CD4-positive, alpha-beta T cell treated with Interleukin-21 for 1 hour (primary cell): ENCODE measurements at places on chromosomes 3 and 15.

DNA sequence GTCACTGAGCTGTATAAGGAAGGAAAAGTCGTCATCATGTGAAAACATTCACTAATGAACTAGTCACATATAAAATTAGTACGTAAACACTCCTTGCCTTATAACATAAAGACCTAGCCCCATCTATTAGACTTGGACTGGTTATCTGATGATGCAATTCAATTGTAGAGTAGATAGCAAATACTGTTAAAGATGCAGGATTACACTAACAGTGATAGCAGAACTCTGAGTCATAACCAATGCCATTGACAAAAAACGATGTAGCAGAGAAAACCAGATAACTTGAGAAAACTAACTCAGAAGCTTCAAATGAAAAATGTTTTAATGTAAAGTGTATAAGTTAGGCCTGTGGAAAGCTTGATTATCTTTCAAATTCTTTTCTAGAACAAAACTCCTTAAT lies 132.2 kb downstream of the WDR72 start:
- no peak for DNase-seq

DNA sequence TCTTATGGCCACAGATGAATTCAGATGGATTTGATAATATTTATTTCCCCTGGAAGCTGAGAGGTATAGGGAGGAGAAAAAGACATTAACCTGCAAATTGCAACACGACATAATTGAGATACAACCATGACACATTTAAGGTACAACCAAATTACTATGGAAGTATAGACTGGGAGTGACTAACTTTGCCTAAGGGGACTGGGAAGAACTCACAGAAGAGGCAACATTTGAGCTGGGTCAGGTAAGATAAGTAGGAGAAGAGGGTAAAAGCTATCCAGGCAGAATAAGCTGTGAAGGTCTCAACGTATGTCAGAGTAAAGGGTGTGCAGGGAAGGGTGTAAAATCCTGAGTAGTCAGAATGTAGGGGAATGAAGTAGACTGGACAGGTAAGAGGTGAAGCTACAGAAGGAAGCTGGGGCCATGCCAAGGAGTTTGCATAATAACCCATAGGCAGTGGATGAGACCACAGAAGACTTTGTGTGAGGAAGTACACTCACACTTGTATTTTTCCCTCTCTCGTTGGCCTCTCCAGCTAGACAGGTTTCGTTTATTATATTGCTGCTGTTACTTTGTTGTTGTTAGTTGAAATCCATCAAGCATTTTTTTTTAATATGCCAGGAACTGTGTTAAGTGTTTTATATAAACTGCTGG lies 28.0 kb upstream of the PTX3 start:
- DNase-seq: no peak

DNA sequence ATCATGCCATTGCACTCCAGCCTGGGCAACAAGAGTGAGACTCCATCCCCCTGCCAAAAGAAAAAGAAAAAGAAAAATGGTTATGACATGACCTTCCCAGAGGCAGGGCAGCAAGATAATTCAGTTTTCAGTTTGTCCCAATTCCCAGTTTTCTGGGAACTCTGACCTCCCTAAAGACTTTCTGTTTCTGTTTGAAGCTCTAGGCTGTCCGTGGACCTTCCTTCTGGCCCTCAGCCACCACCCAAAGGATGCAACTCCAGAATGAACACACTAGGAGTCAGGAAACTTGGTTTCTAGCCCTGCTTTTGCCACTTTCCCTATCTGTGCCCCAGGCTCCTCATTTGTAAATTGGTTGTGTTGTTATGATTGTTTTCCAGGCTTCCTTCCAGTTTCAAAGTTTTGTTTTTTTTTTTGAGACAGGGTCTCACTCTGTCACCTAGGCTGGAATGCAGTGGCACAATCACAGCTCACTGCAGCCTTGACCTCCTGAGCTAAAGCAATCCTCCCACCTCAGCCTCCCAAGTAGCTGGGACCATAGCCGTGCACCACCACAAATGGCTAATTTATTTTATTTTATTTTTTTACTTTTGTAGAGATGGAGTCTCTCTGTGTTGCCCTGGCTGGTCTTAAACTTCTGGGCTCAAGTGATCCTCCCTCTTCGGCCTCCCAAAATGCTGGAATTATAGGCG lies 68.6 kb downstream of the CDC25A start:
- DNase-seq: no peak

DNA sequence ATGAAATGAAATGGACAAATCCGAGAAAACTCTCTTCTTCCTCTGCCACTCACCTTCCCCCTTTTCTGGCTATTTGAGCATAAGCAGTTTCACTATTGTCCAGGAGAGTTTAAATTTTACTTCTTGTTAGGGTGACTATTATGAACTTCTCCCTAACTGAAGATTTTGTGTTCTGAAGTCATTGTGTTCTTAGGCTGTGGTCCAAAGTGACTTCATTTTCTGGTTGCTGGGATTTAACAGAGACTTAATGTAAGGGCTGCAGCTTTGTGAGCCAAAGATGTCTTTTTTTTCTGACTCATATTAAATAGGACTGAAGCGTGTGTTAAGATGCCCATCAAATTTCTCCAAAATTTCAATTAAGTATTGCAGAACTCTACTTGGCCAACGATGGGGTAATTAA lies 46.5 kb upstream of the FSTL1 start:
- no peak for DNase-seq

GRCh38 chr3:42685891-42686820 lies 819 bp downstream of the KLHL40 start:
- no peak for DNase-seq

DNA sequence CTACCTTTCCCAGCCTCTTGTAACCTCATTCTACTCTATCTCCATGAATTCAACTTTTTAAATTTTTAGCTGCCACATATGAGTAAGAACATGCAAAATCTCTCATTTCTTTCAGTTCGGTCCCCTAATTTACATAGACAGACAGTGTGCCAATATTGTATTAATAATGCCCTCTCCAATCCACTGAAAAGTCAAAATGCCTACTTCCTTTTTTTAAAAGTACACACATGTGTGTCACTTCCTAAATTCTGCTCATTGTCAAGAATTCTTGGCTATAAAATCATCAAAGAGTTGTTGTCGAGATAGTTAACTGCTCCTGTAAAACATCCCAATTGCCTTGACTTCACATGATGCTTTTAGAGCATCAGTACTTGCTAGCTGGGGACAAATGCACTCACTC lies 84.2 kb upstream of the IL12A start:
- DNase-seq: no peak
